ENCODE measurements at places on chromosomes 2 and 18.

DNA sequence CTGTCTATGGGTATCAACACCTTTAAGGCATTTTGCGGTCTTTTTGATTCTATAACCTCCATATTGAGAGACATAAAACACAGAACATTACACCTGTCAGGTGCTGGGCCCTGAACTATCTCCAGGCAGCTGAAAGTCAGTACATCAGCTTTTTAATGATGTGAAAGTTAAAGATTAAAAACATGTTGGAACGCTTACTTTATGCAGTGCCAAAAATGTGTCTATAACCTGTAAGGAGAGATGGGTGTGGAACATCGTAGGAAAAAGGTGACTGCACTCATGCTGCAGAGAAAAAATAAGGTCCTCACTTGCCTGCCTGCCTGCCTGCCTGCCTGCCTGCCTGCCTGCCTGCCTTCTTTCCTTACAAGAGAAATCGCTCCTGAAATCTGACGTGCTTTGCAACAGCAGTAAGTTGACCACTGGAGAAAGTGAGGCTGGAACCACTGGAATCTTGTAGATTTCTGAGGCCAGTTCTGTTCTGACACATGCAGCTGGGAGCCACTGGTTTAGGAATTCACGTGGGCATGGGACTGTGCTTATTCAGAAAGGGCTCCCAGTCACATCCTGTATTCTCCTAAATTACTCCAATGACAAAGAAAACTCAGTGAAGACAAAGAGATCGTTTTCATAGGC, 34.1 kb downstream of the BCL11A start:
- no peak for DNase-seq

DNA sequence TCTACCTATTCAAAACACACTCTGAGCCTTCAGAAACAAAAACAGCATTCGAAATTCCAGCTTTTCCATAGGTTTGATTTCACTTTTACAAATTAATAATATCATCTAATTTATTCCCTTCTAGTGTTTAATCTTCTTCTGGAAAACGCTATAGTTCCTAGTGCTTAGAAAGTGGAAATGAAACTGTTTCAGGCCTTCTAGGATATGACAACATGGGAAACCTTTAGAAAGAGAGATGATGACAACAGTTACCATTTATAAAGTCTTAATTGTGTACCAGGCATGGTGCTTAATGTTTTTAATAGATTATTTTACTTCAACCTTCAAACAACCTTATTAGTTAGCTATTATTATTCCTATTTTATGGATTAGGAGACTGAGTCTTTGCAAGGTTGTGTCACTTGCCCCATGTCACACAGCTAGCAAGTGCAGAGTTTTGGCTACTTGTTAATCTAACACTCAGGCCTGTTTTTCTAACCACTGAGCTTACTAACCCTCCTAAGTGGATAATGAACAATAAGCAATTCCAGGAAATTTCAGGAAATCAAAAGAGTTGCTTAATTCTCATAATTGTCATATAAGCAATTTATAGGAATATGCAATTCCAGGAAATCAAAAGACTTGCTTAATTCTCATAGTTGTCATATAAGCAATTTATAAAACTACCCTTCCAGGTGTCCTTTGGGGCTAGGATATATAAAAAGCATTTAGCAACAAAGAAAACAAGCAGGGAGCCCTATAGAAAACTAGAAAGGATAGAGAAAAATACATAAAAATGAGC, 206.0 kb downstream of the ZNF521 start:
- no peak for DNase-seq

- no peak for DNase-seq
Observed at GRCh38 chr18:79575891-79576685, 103.5 kb upstream of the CTDP1 start.

- no peak for DNase-seq
Observed at GRCh38 chr2:235049719-235050118, 97.9 kb downstream of the SH3BP4 start.

DNA sequence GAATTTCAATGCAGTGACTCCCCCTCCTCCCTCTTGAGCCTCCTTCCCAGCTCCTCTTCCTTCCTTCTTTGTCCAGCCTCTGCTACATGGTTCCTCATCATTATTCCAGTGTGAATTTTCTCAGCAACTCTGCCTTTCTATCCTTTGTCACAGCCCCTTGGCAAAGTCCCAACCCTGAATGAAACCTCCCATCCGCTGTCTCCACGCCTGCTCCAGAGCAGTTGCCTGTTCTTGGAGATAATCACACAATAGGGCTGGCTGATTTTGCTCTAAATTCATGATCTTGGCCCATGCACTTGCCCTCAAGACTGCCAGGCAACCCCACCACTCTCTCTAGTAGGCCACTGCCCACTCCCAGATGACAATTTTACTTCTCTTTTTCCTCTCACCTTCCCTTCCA, 61.4 kb downstream of the BCL2L11 start:
- DNase-seq: no peak

DNA sequence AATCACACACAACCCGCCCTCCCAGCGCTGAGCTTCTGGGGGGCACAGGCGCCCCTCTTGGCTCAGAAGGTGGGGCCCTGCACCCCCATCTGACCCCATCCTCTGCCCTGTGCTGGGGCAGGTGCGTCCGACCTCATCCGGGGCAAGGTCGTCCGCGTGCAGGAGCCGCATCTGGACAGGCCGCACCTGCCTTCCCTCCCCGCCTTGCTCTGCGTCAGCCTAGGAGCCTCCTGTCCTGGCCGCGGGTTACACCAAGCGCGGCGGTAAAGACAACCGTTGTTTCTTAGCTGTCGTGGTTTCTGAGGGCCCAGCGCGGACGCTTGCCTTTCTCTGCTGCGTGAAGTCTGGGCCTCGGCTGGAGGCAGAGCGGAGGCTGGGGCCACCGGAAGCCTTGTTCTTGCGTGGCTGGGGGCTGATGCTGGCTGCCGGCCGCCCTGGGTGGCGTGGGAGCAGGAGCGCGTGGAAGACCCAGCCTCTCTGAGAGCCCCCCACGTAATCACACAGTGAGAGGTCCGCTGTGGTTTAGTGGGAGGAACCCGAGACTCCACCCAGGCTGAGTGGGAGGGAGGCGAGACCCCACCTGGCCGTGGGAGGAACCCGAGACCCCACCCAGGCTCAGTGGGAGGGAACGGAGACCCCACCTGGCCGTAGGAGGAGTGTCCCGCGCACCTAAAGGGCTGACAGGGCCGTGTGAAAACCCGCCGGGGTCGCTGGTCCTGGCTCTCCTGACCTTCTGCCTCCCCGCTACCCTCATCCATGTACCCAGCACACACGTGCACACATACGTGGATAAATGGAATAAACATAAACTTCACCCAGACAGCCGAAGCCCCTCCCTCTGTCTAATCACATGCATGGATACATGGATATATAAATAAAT, 51.8 kb downstream of the KCNG2 start:
- DNase-seq: no peak

GRCh38 chr18:2824865-2825264, 21.9 kb upstream of the EMILIN2 start:
- no peak for DNase-seq

GRCh38 chr18:53566626-53567025, 657.8 kb downstream of the MBD2 start:
- DNase-seq: no peak

- DNase-seq: no peak
Observed at GRCh38 chr2:107362993-107363392, 463.7 kb upstream of the RGPD4 start.

- DNase-seq: no peak
Observed at GRCh38 chr18:76977108-76977621, 154.8 kb downstream of the ZNF236 start.

- no peak for DNase-seq
Observed at GRCh38 chr18:58303363-58303762, 259.3 kb downstream of the NEDD4L start.

GRCh38 chr2:3476985-3477327, 42.4 kb downstream of the ADI1 start:
- DNase-seq: no peak

DNA sequence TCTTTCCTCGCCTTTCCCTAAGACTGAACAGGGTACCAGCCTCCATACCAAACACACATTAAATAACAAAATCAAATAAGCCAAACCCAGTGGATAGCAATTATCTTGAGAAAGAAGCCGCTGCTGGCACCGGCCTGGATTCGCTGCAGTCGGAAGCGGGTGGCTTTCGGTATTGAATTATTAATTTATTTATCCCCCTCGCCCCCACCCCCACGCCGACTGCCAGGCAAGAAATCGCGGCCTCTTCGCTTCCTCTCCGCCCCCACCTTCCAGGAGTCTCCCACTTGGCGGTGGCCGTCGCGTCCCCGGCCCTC, 370 bp upstream of the ZNF804A start:
- no peak for DNase-seq

GRCh38 chr2:107569496-107569895, 257.2 kb upstream of the RGPD4 start:
- no peak for DNase-seq

DNA sequence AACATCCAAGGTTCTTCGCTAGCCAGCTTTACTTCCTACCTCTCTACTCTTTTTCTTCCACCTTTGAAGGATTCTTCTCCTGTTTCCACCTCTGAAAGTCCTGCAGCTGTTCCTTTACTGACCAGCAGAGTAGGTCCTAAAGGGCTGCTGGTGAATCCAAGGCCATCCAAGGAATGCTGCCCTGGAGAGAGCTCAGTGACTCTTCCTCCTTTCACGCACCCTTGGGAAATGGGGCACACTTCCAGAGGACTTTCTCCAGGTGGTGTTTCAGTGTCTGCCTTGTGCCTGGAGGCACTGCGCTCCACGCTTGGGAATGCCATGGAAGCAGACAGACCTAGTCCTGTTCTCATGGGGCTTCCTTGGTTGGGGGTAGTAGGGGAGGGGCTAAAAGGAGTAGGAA, 45.4 kb downstream of the SLC16A14 start:
- DNase-seq: no peak

DNA sequence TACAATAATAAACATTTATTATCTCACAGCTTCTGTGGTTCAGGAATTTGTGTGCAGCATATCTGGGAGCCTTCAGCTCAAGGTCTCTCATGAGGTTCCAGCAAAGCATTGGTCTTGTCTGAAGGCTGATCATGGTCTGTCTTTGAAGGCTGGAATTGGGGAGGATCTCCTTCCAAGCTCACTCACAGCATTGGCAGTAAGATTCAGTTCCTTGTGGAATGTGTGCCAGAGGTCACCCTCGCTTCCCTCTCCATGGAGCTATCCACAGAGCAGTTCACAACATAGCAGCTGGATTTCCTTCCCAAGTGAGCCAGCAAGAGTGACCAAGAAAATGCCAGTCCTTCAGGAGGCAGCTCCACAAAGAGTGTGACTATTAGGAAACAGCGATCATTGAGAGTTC, 202.2 kb upstream of the ST6GAL2 start:
- DNase-seq: no peak

DNA sequence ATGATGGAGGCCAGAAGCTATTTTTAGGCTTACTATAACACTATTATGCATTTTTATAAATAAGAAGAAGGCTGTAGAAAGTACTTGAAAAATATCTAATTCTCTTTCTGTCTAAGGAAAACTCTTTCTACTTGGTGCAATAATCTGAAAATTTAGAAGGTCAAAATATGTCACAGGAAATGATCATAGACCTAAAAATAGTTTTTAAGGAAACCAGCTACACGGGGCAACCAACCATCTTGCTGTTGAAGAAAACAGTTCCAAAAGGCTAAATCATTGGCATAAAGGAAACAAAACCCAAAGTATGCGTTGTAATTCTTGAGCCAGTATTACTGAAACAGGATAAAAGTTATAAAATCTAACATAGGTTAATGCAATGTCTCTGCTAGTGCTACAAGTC, 40.2 kb downstream of the SOCS6 start:
- DNase-seq: no peak

GRCh38 chr18:65938592-65939372, 188.0 kb downstream of the CDH7 start:
- peak; percentile 60 for DNase-seq

DNA sequence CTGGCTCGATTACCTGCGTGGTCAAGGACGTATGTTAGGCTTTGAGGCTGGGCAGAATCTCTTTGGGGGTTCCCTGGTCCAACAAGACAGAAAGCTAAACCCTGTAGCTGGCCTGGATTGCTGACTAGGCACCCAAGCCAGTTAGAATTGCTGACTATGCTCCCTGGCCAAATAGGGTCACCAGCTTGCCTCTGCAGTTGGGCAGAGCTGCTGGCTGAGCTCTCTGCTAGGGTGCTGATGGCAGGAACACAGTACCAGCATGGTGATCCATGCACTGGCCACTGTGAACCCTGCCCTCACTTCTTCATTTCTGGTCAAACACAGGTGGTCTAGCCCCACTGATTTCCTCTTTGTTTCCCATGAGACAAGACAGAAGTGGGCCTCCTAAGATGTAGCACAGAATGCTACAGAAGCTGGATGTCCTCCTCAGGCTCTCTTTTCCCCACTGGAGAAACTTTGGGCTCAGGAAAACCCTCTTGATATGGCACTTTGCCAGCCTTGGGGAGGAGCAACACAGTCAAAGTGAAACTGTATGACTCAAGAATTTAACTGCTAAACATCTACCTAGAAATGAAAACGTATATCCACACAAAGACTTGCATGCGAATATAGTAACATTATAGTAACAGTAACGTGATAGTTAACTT, 20.8 kb downstream of the SP140L start:
- no peak for DNase-seq

DNA sequence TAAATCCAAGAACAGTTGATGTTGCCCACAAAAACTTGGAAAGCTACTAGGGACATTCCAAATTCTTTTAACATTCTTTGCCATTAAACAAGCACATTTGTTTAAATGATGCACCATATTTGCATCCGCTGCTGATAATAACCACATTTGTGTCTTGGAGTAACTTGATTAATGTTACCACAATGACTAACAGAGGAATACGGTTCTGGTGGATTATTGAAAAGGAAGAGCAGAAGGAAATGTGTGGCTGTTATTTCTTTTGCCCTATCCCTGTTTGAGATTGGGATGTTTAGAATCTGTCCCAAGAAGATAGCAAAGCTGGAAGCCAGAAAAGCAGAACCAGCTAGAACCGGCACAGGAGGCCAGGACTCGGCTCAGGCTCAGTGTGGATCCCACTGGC, 39.2 kb upstream of the RASGRP3 start:
- DNase-seq: no peak

- no peak for DNase-seq
Observed at GRCh38 chr2:119253760-119254600, 30.3 kb downstream of the STEAP3 start.

DNA sequence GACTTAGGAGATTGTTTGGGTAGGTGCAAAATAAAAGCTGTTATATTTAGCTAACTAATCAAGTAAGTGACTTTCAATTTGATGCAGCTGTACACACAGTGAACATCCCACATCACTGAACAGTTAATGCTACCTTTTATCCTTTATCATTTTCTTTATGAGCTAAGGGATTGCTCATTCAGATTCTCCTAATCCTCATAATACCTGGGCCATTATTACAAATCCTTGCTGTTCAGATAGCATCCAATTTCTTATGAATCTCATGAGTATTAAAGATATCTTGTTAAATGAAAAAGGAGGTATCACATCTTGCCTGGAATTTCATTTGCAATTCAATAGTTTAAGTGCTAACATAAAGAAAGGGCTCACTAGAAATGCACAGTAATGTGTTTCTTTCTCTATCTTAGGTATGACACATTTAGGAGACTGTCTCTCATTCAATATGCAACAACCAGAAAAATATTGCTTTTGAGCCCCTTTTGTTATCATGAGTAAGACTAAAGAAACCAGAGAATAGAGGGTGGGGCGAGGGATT, 918.5 kb downstream of the CBLN2 start:
- no peak for DNase-seq

Data from D341Med (cell line).